Psoas muscle (tissue), 8 donors: ENCODE measurements at places on chromosomes 12 and 14. TPM values are rescaled to one million over a fixed set of nuclear protein-coding genes. Genes with fewer than 3 reads are reported as not detected.

Gene TMTC2
- 2.7 TPM for total RNA-seq

Gene TAS2R43
- total RNA-seq: not detected

Gene ACOT4
- 0.25 TPM for total RNA-seq

Gene CIDEB
- 1.7 TPM for total RNA-seq

Gene AKAP5
- 0.15 TPM for total RNA-seq

Gene NPAS3
- total RNA-seq: 1.5 TPM

Gene AKAP6
- 159 TPM for total RNA-seq

Gene BLTP3B
- 34.6 TPM for total RNA-seq

Gene NAV3
- 3.9 TPM for total RNA-seq

Gene LRRC9
- total RNA-seq: not detected

Gene ERBB3
- total RNA-seq: 0.71 TPM

Gene WSCD2
- not detected for total RNA-seq
